ENCODE measurements at places on chromosomes 7 and 10.

DNA sequence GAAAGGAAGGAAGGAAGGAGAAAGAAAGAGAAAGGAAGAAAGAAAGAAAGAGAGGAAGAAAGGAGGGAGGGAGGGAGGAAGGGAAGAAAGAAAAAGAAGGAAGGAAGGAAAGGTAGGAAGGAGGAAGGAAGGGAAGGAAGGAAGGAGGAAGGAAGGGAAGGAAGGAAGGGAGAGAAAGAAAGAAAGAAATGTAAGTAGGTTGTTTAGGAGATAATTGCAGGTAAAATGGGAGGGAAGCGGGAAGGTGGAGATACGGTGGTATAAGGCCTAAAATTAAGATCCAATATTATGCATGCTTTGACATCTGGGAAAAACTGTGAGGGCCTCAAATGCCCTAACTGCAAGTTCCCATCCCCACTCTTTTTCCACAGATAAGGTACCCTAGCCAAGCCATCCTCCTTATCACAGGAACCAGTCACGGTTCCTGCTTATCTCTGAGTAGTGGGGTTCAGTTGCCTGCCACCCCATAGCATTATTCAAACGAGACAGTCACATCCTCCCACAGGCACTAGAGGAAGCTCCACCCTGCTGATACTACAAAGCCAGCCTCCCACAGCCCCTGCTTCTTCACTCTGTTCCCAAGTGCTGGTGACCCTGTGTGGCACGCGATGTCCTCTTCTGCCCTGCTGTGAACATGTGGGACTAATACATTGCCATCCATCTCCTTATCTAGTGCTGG is 28.7 kb downstream of the ST8SIA6 start:
- no peak for DNase-seq

DNA sequence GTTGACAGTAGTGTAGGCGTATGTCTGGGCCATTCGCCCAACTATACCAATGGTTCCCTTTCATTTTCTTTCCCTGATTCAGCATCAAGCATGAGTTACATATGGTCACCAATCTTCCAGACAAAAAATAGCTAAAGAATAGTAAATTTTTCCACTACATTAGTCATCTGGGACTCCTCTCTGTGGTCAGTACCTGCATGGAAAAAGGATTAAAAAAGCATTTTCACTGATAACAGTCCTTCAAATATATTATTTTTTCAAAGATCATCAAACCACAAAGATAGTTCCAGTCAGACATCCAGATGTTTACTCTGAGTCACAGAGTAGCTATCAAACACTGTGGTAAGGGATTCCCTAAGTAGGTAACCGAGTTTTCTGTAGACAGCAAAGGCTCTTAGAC is 302.6 kb upstream of the SEMA3D start:
- no peak for DNase-seq

DNA sequence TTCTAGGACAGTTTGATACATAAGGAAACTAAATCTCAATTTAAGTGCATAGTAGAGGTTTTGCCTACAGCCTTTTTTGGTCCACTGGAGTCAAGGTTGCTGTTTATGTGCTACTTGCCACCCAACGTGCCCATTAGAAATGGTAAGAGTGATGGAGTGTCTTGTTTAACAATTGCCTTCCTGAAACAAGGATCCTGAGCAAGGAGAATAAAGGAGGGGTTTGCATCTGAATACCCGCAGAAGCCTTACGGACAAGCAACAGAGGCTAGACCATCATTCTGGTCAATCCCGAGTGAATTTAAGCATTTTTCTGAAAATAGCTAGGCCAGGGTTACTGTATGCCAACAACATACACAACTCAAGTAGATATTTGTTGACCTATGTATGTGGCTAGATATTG is 63.6 kb downstream of the MARCHF5 start:
- DNase-seq: no peak

- DNase-seq: no peak
Observed at GRCh38 chr10:7417103-7417623, 6.3 kb upstream of the SFMBT2 start.

GRCh38 chr10:4162571-4163286 is 377.7 kb upstream of the KLF6 start:
- no peak for DNase-seq

- no peak for DNase-seq
Observed at GRCh38 chr10:78947733-78948132, 121.0 kb upstream of the ZMIZ1 start.

- no peak for DNase-seq
Observed at GRCh38 chr7:92945840-92946239, 109.5 kb upstream of the CDK6 start.

DNA sequence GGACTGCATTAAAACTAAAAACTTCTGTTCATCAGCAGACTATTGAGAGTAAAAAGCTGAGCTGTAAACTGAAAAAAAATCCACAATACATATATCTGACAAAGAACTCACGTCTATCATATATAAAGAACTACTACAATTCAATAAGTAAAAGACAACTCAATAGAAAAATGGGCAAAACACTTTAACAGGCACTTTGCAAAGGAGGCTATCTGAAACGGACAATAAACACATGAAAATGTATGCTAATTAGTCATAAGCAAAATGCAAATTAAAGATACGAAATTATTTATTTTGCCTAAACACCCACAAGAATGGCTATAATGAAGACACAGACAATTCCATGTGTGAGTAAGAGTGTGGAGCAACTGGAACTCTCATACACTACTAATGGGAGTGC is 18.1 kb downstream of the CARD11 start:
- no peak for DNase-seq

DNA sequence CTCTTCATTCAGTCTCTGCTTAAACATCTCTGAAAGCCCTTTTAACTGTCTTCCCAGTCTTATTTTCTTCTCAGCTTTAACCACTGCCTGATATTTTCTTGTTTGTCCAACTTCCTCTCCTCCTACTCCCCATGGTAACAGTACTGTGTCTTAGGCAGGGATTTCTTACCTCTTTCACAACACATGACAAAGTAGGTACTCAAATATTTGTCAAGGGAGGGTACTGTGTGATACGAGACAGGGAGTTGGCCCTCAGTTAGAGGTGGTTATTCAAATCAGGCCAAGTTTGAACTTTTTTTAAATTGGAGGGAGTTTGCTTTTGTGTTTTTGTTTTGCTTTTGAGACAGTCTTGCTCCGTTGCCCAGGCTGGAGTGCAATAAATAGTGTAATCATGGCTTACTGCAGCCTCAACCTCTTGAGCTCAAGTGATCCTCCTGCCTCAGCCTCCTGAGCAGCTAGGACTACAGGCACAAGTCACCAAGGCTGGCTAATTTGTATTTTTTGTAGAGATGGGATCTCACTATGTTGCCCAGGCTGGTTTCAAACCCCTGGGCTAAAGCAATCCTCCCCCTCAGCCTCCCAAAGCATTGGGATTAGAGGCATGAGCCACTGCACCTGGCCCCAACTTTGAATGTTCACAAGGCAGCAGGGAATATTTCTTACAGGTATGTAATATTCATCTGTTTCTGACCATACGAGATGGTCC is 2.5 kb upstream of the KPNA7 start:
- no peak for DNase-seq

GRCh38 chr10:129866894-129867293 is 97.2 kb downstream of the EBF3 start:
- no peak for DNase-seq

DNA sequence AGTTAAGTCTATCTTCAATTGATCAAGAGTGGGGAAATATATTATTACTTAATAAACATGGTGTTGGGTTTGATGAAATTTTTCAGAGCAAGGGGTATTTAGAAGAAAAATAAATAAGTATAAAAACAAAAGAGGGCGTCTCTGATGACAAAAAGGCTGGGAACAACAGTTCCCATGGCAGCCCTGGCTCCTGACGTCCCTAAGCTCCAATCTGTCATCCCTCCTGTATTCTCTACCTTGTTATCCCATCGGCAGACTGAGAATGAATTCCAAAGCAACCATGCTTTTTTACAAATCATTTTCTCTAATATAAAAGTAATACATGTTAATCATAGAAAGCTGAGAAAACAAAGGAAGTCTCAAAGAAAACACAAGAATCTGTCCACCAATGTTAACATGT is 55.5 kb downstream of the SORBS1 start:
- DNase-seq: no peak

DNA sequence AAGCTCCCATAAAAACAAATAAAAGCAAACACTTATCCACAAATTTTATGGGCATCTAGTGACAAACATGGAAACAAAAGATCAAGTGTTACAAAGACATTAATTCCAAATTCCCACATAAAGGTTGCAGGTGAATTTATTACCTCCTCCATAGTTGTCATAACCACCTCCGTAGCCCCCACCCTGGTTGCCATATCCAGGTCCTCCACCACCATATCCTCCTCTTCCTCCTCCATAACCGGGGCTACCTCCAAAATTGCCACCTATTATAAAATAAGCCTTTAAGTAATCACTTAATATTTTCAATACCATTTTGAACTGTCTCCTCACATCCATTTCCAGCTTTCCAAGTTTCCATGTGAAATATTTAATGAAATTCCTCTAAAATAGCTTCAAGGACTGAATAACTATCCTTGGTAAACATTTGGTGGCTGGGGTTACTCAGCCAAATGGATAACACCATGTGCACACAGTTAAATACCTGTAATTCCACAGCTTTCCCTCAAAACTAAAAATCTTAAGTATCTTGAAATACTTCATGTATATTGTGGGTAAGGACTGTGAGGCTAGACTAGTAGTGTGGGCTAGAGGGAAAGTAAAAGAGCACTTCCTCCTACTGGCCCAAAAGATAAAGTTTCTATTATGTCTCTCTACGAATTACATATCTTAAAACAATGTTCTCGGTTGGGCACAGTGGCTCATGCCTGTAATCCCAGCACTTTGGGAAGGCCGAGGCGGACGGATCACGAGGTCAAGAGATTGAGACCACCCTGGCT is 6.9 kb downstream of the HNRNPA2B1 start:
- DNase-seq: no peak

DNA sequence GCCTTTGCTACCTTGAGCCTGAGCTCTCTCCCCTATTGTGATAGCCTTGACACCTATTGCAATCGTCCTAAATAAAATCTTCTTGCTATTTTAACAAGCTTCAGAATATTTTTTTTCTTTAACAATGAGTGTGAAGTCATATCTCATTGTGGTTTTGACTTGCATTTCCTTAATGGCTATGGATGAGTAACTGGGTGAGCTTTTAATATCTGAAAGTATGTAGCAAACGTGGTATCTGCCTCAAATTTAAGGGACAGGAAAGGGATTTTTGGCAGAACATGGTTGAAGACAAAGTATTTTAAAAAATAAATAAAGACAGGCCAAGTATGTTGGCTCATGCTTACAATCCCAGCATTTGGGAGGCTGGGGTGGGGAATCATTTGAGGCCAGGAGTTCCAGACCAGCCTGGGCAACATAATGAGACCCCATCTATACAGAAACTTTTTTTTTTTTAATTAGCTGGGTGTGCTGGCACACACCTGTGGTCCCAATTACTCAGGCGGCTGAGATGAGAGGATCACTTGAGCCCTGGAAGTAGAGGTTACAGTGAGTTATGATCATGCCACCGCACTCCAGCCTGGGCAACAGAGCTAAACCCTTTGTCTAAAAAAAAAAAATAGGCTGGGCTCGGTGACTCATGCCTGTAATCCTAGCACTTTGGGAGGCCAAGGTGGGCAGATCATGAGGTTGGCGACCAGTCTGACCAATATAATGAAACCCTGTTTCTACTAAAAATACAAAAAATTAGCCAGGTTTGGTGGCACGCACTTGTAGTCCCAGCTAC is 319.3 kb upstream of the NRP1 start:
- no peak for DNase-seq

DNA sequence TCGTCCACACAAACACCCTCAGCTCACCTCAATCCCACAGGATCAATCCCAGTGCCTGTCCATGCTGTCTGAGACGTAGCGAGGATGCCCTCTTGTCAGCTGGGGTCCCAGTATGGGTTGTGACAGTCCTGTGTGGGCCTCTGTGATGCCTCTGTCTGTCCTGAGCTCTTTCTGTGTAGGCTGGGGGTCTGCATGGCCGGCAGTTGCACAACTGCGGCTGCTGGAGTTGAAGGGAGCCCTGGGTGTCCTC is 12.4 kb downstream of the ANTXRL start:
- no peak for DNase-seq

- no peak for DNase-seq
Observed at GRCh38 chr10:75462865-75463264, 31.4 kb downstream of the LRMDA start.

GRCh38 chr7:144398291-144398690 is 5.2 kb downstream of the NOBOX start:
- DNase-seq: no peak

GRCh38 chr7:88239852-88240251 is 20.0 kb upstream of the SRI start:
- DNase-seq: no peak

- no peak for DNase-seq
Observed at GRCh38 chr7:139542308-139543151, 19.0 kb downstream of the CLEC2L start.

GRCh38 chr7:102193806-102194205 is 92.9 kb upstream of the SH2B2 start:
- no peak for DNase-seq

- DNase-seq: no peak
Observed at GRCh38 chr7:146375170-146375569, 258.6 kb downstream of the CNTNAP2 start.

- DNase-seq: no peak
Observed at GRCh38 chr10:51675088-51675487, 24.3 kb downstream of the CSTF2T start.

DNA sequence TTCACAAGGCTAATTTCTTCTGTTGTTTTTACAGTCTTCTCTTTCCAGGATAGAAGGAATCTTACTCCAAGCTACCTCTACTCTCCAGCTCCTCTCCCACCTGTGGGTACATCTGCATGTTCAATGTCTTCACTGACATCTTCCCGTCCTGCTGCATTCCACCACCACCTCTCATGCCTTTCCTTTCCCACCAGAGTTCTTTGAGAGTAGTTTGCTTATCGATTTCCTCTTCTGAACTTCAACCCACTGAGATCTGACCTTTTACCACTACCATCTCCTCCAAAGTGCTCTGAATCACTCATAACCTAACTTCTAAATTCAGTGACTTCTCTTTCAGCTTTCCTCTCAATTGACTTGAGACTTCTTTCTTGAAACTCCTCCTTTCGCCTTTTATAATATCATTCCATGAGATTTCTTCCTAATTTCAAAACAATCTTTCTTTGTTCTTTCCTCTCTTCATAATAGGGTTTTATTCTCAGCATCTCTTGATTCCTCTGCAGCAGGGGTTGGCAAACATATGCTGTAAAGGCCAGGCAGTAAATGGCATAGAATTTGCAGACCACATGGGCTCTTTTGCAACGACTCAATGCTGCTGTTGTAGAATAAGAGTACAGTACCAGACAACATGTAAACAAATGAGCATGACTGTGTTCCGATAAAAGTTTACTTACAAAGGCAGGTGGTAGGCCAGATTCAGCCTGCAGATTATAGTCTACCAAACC is 22.1 kb downstream of the ACSL5 start:
- no peak for DNase-seq

All from caudate nucleus (tissue), 63 donors.